ENCODE measurements at places on chromosomes 2 and 18.
A peak's percentile ranks its signal among the peaks of the same experiment; 100 is the strongest.

- DNase-seq, result no peak
Observed at GRCh38 chr2:150526006-150526405, 38.5 kb upstream of the RND3 start.

DNA sequence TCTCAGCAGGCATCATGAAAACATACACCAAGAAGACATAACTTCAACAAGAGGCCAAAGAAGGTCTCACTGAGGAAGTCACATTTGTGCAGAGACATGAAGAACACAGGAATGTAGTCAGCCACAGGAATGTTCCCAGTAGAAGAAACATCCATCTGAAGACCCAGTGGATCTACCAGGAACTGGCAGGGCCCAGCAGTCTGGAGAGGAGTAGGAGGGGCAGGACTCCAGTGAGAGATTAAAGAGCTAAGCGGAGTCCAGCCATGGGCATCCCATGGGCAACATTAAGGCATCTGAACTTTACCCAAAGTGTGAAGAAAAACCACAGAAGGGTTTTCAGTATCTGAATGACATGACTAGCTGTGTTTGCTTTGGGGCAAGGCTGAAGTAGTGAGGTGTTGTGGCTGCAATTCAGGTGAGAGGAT, 103.1 kb downstream of the UPP2 start:
- no peak for DNase-seq

- no peak for DNase-seq
Observed at GRCh38 chr2:140600116-140600515, 1530.7 kb downstream of the LRP1B start.

DNA sequence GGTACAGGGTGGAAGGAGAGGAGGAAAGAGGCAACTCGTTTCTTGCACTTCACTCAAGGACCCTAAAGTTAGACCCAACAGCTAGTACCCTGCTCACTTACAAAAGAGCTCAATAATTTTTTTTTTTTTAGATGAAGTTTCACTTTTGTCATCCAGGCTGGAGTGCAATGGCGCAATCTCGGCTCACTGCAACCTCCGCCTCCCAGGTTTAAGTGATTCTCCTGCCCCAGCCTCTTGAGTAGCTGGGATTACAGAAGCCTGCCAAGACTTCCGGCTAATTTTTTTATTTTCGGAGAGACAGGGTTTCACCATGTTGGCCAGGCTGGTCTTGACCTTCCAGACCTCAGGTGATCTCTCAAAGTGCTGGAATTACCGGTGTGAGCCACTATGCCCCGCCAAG, 4.1 kb downstream of the ASB3 start:
- no peak for DNase-seq

GRCh38 chr2:77649856-77650255, 127.7 kb upstream of the LRRTM4 start:
- DNase-seq, result no peak

DNA sequence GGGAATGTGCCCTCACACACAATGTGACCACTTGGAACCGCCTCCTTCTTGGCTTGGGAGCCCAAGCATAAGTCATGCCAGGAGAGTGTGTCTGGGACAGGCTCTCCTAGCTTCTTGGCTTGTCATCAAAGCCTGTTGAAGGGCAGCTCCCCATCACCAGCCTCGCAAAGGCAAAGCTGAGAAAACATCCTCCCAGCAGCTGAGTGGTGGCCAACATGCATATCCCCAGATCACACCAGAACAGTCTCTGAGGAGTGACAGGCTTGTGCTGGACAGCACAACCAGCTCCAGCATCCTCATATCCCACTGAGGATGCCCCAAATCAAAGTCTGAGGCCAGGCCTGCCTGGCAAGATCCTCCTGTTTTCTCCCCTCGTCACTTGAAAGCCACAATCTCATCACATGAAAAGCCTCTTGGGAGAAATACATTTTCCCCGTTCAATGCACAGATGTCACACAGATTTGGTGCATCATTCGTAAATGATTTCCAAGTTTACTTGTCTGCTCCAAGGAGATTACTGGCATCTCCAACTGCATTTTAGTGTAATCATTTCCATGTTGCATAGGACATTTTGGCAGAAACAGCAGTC, 269.3 kb downstream of the TTC32 start:
- DNase-seq, result no peak

DNA sequence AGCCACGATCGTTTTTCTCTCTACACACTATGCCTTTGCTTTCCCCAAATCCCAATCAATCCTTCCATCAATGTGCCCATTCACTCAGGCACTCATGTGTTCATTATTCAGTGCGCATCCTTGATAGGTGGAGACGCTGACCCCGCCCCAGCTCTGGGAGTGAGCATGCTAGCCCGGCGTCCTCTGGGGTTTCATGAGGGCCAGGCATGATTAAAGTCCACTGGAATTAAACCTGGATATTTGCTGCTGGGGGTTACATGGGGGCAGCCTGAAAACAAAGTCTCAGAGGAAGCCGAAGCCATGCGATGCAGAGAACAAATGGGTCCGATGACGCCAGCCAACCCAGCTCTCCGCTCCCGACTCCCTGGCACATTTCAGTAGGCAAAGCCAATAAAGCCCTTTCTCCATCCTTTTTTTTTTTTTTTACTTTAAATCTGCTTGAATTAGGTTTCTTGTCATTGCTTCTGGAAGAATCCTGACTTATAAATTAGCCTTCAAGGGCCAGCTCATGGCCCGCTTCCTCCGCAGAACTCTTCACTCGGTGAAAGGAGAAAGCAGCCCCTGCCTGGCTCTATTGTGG, 316.4 kb upstream of the ID2 start:
- no peak for DNase-seq

DNA sequence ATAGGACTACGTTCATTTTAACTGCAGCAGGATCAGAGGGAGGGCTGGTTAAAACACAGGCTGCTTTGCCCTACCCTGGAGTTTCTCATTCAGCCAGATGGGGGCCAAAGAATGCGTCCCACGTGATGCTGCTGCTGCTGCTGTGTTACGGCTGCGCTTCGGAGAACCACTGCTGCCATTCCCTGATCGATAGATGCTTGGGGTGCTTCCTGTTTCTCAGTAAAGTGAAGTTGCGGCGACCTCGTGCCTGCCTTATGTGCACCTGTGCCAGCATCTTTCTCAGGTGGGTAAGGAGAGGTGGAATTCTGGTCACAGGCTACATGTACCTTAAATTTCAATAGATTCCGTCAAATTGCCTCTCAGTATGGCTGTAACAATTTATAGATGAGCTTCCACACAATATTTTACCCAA, 24.7 kb upstream of the TOGARAM2 start:
- peak; percentile 67 for DNase-seq

GRCh38 chr2:216545359-216545758, 46.7 kb downstream of the RPL37A start:
- DNase-seq, result no peak

DNA sequence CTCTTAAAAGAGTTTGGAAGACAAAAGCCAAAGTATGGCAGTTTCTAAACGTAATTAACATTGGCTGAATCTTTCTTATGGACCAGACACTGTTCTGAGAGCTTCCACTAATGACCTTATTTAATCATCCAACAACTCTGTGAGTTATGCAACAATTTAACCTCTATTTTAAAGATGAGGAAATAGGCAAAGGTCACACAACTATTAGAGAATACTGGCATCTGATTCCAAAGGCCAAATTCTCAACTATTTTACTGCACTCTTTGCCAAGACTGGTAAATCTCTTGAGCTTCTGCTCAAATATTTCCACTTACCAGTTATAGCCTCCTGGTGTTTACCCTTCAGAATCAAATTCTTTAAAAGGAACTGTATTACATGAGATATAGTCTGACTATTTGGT, 42.1 kb upstream of the ERMN start:
- DNase-seq, result no peak

DNA sequence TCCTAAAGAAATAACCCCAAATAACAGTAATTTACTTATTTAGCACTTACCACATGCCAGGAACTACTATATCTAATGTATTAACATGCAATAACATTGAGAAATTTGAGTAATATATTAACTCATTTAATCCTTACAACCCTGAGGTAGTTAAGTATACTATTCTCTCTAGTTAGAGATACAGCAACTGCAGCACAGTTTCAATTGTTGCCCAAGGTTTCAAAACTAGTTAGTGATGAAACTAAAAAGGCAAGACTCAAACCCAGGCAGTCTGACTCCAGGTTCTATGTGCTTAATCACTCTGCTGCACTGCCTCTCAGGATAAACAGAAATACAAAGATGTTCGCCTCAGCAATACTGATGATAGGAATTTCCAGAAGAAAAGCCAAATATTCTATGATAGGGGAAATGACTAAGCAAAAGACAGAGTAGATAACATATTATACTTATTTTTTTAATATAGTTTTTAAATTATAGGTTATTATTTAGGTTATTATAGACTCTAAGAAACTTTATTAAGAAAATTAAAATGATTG, 88.0 kb downstream of the SS18 start:
- DNase-seq, result no peak
